ENCODE measurements at places on chromosomes 7 and 10. TPM values are rescaled to one million over a fixed set of nuclear protein-coding genes. Genes with fewer than 3 reads are reported as not detected.
A peak's percentile ranks its signal among the peaks of the same experiment; 100 is the strongest.

The ERVW-1 gene
- total RNA-seq = not detected

The CAV2 gene
- 51.2 TPM for total RNA-seq

The TLX1 gene
- not detected for total RNA-seq

The PDZD7 gene
- 0.27 TPM for total RNA-seq

The LRRN3 gene
- total RNA-seq = 2.7 TPM

- DNase-seq = no peak
Measured at GRCh38 chr7:410395-410910, 109.2 kb downstream of the PDGFA start.

DNA sequence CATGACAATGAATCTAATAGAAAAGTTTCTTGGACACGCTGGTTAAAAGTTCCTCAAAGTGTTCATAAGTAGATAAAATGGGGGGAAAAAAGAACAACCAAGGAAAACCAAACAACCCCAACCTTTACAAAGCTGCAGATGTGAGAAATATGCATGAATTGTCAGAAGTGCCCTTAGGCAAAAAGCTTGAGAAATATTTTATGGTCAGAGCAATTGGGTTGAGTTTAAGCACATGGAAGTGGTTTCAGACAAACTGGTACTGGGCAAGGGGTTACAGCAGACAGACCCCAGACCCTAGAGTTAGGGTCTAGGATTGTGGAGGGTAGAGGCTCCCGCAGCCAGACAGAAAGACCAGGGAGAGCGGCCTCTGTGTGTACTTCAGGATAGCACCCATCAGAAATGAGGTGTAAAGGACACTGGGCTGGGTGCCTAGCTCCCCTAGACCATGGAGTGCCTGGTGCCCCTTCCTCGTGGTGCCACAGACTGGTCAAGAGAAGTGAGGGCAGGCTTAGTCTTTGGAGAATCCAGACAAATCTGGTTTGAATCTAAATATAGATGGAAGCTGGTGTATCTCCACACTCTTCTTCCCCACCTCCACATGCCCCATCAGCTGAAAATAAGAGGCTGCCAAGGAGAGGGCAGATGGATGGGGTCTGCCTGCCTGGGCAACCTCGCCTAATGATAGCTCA, 37.3 kb downstream of the PNLIPRP2 start:
- no peak for DNase-seq

- no peak for DNase-seq
Measured at GRCh38 chr7:112097524-112097923, 108.7 kb downstream of the DOCK4 start.

GRCh38 chr10:36182179-36182566, 540.1 kb upstream of the FZD8 start:
- DNase-seq = peak; percentile 80

DNA sequence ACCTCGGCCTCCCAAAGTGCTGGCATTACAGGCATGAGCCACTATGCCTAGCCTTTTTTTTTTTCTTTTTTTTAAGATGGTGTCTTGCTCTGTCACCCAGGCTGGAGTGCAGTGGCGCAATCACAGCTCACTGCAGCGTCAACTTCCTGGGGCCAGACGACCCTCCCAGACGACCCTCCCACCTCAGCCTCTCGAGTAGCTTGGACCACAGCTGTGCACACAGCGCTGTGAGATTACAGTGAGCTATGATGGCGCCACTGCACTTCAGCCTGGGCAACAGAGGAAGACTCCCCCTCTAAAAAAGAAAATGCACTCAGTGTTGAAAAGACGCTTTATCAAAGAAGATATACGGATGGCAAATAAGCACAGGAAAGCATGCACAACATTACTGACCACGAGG, 16.5 kb upstream of the WIPI2 start:
- no peak for DNase-seq

GRCh38 chr7:117790731-117791130, 82.5 kb downstream of the CTTNBP2 start:
- DNase-seq = no peak

GRCh38 chr7:101146-102046, 91.0 kb upstream of the FAM20C start:
- DNase-seq = peak; percentile 30

DNA sequence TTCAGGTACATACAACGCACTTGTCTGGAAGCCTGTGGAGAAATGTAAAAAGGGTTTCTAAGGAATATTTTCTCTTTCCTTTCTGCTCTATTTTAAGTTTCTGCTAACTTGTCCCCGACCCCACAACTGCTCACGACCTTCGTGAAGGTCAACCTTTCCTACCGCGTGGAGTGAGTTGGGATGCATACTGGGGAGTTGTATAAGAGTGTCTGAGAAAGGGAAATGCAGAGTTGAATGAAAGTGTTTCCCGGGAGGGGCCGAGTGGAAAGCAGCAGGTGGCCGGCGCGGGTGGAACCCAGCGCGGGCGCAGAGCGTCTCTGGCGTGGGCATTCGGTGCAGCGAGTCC, 17.9 kb upstream of the ACBD5 start:
- DNase-seq = no peak

All from fibroblast of the aortic adventitia (primary cell).